Stimulated activated CD4-positive, alpha-beta T cell treated with anti-CD3 and anti-CD28 coated beads, Interleukin-4, amount 100 ng/mL, for 1 hour (primary cell): ENCODE measurements at places on chromosomes 7 and 10.

DNA sequence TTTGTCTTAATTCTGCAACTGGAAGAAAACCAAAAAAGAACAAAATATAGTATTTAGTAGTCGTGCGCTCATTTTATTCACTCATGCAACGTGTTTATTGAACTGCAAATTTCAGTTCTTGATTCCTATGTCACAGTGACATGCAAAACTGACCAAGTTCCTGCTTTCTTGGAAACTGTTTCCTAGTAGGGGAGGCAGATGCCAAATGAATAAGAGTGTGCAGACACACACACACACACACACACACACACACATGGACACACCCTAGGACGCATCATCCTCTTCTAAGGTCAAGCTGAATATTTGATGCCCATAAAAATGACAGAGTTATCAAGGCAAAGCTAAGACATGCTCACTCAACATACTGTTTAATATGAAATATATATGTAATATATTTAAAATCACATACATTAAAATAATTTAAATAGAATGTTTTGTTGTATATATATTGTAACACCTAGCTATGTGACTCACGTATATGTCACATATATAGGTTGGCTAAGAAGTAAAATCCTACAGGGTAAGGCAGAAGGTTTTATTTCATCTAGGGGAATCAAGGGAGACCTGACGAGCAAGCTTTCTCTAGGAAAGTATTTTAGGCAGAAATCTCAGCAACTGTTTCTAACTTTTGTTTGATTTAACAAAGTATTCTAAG lies 79.6 kb downstream of the SVIL start:
- DNase-seq, result no peak

- DNase-seq, result no peak
These were observed 29.4 kb downstream of the RABGEF1 start for GRCh38 chr7:66769833-66770512.

DNA sequence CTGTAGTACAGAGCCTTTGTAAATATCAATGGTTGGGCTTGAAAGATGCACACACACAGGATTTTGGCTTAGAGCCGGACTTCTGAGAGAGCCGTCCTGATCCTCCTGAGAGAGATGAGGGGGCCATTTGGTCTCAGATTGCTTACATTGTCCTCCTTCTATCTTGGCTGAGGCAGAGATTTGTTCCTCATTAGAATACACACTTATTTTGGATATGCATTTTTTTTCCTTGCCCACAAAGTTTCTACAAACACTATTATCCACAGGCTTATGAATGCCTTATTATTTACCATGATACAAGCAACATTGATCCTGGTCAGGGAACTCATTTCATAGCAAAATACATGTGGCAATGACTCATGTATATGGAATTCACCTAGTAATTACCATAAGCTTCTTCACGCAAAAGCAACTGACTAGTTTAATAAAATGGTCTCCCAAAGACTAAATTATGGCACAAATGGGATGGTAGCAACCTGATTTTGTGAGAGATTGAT lies 175.3 kb downstream of the MDFIC start:
- no peak for DNase-seq

GRCh38 chr7:151831606-151832005 lies 45.3 kb downstream of the PRKAG2 start:
- no peak for DNase-seq

DNA sequence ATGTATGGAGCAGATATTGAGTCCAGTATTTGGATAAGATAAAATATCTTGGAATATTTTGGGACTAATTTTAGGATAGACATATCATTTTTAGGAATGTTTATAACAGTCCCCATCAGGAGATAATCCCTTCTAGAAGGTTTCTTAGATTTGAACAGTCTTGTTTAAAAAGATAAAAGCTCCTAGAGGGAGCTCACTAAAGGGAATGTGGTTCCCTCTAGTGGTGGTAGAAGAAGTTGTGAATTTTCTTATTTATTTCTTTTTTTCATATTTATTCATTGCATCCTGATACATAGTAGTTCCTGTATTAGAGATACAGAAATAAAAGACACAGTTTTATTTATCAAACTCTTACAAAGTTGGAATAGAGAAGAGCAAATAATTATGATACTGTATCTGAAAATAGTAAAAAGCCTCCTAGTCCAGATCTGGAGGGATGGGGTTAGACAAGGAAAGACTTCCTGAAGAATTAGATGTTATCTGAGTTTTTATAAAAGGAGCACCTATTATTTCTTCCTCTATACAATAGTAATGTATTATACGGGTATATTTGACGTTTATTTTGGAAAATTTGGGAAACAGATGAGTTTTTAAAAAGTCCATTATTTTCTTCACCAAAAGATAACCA lies 24.5 kb upstream of the KLF14 start:
- DNase-seq, result no peak

DNA sequence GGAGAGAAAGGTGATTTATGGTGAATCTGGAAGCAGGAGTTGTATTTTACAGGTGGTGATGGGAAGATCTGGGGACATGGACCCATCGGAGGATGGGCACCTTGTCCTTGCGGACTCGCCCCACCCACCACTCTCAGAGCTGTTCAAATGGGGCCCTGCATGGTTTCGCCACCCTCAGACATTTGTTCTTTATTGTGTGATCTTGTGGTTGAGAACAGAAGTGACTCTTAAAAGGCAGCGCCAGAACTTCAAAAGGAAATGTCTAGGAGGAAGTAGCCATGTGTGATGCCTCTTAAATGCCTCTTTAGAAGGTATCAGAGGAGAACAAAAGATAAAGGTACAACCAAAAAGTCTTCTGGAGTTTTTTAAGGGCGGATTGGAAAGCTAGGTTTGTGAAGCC lies 205.7 kb downstream of the KIAA1217 start:
- DNase-seq, result no peak

GRCh38 chr7:101156277-101156676 lies 2.0 kb downstream of the AP1S1 start:
- no peak for DNase-seq

- no peak for DNase-seq
These were observed 16.5 kb downstream of the HGF start for GRCh38 chr7:81753392-81753791.

- no peak for DNase-seq
These were observed 823 bp downstream of the COPG2 start for GRCh38 chr7:130667593-130668257.

GRCh38 chr10:97500297-97500575 lies 1.5 kb downstream of the UBTD1 start:
- no peak for DNase-seq

GRCh38 chr10:24208661-24209431 lies at the start of gene KIAA1217:
KIAA1217 (plus strand) TSS chr10:24209138; CDS start chr10:24209194, 56 bp downstream.
- peak; percentile 8 for DNase-seq

- DNase-seq, result no peak
These were observed 151.5 kb downstream of the ANK3 start for GRCh38 chr10:60237977-60238758.

DNA sequence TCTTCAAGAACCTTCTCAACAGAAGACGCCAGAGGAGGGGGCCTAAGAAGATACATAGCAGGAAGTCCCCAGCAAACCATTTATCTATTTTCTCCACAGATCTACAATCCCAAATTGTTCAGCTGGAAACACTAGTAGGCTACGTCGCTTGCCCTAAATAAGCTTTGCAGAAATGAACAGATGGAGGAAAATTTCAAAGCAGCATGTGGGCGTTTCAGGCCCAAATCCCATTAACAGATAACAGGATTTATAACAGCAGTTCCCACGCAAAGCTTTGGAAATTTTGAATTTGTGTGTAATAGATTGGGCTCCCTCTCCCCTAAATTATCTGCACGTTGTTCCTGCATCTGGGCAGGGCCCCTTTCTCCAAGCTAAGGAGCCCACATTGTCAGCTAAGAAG lies 60.6 kb upstream of the FRMD4A start:
- no peak for DNase-seq

- DNase-seq, result no peak
These were observed 97.4 kb downstream of the CPED1 start for GRCh38 chr7:121085922-121086321.

- DNase-seq, result peak; percentile 25
These were observed 27.8 kb downstream of the DENND10 start for GRCh38 chr10:119131512-119132240.

- DNase-seq, result no peak
These were observed 3.6 kb upstream of the AS3MT start for GRCh38 chr10:102865620-102866019.

GRCh38 chr10:87660484-87661133 lies 931 bp downstream of the PAPSS2 start:
- DNase-seq, result no peak

GRCh38 chr7:2192831-2193534 lies 39.8 kb downstream of the MAD1L1 start:
- DNase-seq, result no peak

DNA sequence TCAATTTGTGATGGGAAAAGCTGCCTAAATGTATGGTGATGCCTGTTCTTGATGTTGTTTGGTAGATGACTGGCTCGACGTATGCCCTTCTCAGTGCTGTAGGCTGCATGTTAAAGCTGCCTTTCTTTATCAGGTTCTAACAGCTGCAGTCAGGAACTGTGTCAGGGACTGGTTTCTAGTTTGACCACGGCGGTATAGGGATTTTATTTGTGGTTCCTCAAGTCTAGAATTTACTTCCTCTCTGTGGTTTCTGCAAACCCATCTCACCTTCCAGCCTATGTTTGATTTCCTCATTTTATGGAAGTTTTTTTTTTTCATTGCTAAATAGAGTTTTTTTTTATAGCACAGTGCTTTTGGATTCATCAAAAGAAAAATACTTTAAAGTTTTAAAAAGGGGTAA lies 26.5 kb downstream of the LMTK2 start:
- no peak for DNase-seq

DNA sequence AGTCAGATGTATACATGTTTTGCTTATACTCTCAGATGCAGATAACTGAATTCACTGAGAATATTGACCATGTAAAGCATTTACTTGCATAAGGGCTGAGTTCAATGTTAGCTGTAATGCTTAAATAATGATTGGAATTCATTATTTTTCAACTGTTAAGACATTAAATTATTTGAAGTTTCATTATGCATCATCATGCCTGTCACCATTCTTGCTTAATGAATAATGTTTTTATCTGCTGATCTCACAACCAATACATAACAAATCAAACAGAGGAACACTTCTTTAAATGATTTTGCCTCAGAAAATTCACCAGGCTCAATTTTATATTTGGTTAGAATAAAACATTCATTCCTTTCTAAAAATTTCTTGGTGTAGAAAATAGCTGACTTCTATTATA lies 233.4 kb downstream of the GPR37 start:
- DNase-seq, result no peak

DNA sequence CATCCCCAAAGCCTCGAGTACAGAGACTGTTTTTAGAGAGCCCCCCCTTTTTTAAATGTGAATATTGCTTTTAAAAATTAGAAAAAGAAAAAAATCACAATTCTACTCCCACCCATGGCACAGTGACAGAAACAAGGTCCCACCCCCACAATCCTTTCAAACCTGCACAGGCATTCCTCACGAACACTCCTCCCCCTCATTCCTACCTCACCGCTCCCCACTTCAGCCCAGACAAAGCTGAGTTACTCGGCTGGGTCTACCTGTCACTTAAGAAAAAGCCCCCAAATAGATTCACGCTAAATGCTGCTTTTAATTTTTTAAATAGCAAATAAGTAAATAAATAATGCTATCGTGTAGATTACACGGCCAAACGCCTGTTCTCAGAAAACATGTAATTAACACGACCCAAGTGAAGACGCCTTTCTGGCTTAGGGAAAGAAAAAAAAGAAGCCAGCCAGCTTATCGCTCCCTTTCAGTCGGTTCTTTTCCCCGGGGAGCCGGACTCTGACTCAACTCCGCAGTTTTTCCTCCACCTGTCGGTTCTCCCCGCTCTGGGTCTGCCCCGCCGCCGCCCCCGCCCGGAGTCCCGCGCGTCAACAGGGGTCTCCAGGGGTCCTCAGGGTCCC lies 739 bp downstream of the MPP7 start:
- peak; percentile 3 for DNase-seq

- DNase-seq, result no peak
These were observed 17.4 kb downstream of the TES start for GRCh38 chr7:116227678-116228239.

- DNase-seq, result no peak
These were observed 132.1 kb downstream of the EGFR start for GRCh38 chr7:55150709-55151451.

- DNase-seq, result no peak
These were observed 29.1 kb downstream of the LAMB1 start for GRCh38 chr7:107973861-107974260.

DNA sequence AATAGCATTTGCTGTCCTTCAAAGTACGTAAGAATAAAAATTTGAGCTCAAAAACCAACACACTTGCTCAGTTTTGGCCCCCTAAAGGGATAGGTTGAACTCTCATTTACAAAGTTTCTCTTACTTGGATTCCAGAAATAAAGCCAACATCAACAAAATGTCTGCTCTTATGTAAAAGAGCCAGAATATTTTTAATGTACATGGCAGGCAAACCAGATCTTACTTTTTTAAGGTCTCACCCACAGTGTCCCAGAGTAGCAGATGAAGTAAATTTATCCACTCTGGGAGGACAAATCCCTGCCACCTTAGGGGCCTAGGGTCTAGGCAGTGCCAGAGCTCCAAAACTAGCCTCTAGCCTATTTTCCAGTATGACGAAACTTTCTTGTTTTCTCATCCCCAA lies 159.6 kb downstream of the SKAP2 start:
- no peak for DNase-seq

- no peak for DNase-seq
These were observed 177.7 kb downstream of the PTN start for GRCh38 chr7:137165786-137166185.

DNA sequence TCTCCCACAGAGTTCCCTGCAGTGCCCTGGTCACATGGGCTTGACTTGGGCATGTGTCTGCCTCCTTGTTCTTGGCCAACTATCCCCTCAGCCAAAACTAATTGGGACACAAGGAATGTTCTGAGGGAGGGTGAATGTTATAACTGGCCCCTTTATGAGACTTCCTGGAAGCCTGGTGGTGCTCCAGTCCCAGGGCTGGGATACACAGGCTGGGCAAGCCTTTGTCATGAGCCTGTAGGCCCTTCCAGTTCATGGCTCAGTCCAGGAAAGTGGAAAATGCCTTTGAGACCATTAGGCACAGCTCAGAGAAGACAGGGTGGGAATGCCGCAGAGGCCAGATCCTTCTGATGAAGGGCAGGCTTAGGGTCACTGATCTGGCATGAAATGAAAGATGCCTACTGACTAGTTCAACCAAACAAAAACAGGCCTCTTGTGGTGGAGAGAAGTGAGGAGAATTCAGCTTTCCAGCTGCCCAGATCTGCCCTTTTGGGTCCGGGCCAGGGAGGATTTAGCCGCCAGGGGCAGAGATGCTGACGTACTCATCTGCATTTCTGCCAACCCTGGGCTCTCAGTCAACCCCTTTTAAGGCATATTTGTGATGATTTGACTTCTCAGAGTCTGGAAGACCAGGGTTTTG lies 961.5 kb downstream of the KCNMA1 start:
- no peak for DNase-seq

GRCh38 chr7:92778972-92779371 lies 57.4 kb downstream of the CDK6 start:
- DNase-seq, result no peak
